ENCODE measurements at places on chromosomes 1 and 21.
A peak's percentile ranks its signal among the peaks of the same experiment; 100 is the strongest.

GRCh38 chr1:21212126-21212525, 35.4 kb upstream of the EIF4G3 start:
- DNase-seq, result no peak

DNA sequence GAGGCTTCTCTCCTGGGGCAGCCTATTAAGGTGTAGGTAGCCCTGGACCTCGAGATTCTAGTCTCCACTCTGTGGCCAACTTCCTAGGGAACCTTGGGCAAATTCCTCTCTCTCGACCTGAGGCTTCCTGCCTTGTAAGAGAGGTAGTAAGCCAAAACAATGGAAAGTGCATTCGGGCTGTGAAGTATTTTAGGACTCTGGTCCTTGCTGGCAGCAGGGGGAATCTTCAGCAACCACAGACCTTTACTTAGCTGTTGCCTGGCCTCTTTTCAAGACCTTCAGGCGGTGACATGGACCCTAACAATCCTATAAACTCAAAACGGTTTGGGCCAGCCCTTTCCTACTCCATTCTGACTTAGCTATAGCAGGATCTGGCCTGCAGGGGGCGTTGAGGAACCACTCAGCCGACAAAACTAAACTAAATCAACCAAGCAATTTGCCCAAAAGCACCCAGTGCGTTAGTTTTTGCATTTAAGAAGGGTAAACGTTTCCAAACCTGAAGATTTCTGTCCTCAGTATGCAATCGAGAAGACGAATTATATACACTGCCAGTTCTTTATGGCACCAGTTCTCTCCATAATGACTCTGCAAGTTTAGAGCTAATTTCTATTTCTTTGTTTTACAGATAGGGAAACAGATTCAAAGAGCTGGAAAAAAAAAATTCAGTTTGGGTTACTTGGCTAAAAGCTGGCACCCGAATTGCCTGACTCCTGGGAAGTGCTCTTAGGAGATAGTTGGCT, 10.9 kb upstream of the SESN2 start:
- DNase-seq, result peak; percentile 70

GRCh38 chr1:158998781-158999161, 10.9 kb upstream of the IFI16 start:
- peak; percentile 79 for DNase-seq

GRCh38 chr1:228142155-228142691, 2.1 kb downstream of the GUK1 start:
- no peak for DNase-seq

- DNase-seq, result no peak
Measured at GRCh38 chr1:155996166-155996565, 17.8 kb upstream of the ARHGEF2 start.

GRCh38 chr1:109641861-109642260, 14.0 kb upstream of the GSTM4 start:
- DNase-seq, result no peak

DNA sequence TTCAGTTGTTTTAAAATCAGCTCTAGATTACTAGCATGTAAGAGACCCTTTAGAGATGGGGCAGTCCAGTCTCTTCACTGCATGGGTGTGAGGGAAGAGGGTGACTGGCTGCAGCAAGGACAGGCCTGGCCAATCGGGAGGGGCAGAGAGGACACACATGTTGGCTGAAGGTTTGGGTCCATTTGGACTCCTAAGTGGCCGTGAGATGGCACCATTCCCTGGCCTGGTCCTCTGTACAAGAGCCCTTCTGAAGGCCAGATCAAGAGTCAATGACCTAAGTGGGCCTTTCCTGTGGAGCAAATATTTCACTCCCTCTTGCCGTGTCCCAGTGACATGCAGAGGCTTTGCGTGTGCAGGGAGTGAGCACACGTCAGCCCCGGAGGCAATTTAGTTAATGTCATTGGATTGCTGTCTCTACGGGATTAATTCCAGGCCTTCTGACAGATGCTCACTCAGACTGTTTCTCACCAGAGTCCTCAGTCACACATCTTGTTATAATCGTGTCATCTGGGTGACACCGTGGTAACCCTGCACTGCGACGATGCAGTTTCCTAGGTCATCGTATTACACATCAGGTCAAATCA, 613.0 kb downstream of the NPHP4 start:
- no peak for DNase-seq

- DNase-seq, result no peak
Measured at GRCh38 chr1:100277866-100278265, 11.8 kb downstream of the RTCA start.

DNA sequence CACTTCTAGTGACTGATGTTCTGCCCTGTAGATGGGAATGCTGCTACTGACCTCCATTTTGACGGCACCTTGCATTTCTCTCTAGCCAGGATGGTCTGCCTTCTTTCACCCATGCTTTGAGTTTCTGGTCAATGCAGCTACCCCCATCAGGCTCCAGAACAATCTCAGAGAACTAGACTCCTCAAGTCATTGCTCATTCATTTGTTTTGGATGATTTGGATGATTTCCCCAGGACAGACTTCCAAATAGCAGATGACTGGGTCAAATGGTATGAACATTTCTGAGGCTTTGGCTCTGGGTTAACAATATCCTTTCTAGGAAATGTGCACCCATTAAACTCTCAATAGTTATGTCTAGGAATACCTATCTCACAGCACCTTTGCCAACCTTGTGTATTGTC, 63.9 kb downstream of the CSMD2 start:
- no peak for DNase-seq

- no peak for DNase-seq
Measured at GRCh38 chr1:27650171-27650538, 15.2 kb upstream of the FGR start.

- DNase-seq, result peak; percentile 22
Measured at GRCh38 chr1:223143537-223144248, 645 bp upstream of the TLR5 start.

GRCh38 chr1:211548321-211549091, 30.5 kb downstream of the SLC30A1 start:
- no peak for DNase-seq

GRCh38 chr1:231899713-231900435, 273.3 kb downstream of the DISC1 start:
- no peak for DNase-seq

DNA sequence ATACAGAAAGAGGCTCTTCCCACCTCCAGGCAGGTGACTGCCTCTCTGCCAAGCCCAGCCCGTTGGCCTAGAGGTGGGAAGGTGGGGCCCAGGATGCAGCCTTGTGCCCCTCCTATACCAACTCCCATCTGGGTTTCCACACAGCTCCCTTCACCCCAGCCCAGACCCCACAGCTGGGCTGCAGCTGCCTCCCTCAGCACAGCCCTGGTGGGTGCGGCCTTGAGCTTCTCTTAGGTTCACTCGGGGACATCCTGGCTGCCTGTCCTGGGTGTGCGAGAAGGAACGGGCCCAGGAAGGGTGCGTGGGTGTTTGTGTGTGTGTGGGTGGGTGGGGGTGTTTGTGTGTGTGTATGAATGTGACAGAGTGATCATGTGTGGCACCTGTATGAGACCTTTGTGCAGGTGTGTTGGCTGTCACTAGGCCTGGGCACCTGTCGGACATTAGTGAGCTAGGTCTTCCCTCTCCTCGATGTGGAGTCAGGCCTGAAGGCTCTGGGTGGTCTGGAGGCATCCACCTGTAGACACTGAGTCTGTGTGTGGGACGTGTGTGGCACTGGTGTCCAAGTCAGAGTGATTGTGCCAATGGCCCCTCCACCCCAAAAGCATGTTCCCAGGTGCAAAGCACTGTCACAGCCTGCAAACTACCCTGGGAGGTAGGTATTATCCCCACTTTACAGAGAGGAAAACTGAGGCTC, 30.7 kb downstream of the FOXO6 start:
- DNase-seq, result no peak

GRCh38 chr1:59107916-59108315, 189.0 kb upstream of the FGGY start:
- no peak for DNase-seq

DNA sequence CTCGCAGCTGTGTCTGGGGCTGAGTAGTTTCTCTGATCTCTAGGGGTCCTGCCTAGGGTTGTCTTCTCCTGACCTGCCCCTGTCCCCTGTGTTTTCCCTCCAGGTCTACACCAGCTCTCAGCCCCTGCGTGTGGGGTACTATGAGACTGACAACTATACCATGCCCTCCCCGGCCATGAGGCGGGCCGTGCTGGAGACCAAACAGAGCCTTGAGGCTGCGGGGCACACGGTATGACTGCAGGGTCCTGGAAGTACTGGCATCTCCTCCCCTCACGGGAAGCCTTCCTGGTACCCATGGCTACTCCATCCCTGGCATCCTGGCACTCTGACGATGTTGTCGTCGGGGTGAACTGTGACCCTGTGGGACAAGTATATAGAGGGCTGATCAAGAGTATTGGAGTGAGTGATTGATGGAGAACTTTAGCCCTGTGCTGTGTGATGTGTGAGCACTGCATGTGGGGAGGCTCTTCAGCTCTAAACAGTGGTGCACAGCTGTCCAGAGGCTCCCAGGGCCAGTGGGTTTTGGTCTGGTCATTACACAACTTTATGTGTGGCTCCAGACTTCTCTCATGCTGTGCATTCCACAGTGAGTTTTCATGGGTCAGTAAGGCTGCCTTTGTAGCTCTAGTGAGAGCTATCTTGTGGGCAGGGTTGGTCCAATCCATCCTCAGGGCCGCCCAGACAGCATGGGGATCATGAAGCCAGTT, 14.4 kb downstream of the FAAH start:
- no peak for DNase-seq

DNA sequence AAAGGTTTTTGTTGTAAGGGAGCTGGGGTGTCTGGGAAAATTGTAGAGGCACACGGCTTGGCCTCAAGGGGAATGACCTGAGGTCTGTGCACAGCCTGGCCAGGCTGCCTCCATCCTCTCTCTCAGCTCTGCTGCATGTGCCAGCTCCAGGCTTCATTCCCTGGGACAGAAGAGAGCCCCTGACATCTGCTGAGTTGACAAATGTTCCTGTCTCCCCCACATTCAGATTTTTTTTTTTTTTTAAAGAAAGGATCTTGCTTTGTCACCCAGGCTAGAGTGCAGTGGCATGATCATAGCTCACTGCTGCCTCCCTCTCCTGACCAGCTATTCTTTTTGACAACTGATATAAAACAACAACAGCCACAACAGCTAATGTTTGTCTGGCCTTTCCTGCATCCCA, 84.4 kb downstream of the PCNX2 start:
- no peak for DNase-seq

GRCh38 chr1:48203287-48203900, 19.1 kb upstream of the SLC5A9 start:
- DNase-seq, result no peak

DNA sequence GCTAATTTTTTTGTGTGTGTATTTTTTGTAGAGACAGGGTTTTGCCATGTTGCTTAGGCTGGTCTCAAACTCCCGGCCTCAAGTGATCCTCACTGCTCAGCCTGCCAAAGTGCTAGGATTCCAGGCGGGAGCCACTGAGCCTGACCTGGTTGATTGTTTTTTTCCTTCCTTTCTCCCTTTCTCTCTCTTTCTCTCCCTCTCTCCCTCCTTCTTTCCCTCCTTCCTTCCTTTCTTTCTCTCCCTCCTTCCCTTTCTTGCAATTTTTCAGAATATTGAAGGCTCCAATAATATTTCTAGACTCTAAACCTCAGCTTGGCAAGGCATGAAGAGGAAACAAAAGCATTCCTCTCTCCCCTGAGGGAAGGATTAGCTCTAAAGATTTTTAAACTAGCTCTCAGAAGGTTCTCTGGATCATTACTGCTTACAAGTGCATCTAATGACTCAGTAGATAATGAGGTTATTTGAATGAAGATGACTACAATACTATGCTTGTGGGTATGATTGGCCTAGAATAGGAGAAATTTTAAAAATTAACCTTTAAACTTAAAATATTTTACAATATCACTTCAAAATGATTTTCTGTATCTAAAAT, 68.5 kb upstream of the GADD45A start:
- DNase-seq, result no peak

DNA sequence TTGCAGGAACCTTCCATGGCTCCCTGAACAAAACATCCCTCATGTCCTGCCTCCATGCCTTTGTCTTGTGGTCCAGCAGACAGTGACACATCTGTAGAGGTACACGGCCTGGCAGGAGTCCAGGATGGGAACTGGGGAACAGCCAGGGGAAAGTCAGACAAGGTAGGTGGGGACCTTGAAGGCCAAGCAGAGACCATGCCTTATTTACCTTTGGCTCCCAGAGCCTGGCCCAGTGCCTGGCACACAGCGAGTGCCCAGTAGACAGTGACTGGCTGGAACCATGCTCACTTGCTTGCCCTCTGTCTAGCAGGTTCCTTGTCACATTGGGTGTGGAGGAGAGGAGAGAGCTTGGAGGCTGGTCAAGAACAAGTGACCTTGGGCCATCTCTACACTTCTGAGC, 81.0 kb downstream of the BCAR3 start:
- DNase-seq, result no peak

- DNase-seq, result no peak
Measured at GRCh38 chr1:24643363-24644099, 429 bp downstream of the SRRM1 start.

GRCh38 chr1:201660931-201661822, 122.2 kb downstream of the NAV1 start:
- no peak for DNase-seq

DNA sequence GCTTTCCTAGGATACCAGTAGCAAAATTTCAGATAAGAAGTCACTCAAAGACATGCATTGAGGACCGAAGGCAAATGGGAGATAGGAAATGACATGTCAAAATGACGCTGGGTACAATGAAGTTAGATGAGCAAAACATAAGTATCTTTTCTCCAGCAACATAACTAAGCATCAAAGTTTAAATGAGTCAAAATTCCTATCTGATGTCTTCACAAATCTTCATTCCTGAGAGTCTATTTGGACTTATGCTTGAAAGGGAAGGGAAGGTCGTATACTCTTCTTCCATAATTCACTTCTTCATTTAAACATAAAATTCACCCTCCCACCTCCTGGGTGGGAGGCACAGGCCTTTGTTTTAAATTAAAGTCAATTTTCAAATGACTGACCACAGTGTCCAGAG, 4.1 kb upstream of the TMEM81 start:
- no peak for DNase-seq

DNA sequence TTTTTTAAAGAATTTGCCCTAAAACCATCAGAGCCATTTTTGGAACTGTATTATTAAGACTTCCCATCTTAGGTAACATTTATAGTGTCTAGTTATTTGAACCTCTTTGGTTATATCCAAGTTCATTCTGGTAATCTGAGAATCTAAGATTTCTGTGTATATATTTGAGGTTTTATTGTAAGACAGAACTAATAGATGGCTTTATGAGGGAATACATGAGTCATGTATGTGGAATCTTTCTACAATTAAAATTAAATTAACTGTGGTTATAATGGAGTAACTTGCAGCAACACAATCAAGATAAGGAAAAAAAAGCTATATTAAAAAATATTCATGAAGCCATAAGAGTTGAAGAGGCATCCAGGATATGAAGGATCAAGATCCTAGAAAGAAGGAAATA, 92.1 kb downstream of the UBE2U start:
- DNase-seq, result no peak

DNA sequence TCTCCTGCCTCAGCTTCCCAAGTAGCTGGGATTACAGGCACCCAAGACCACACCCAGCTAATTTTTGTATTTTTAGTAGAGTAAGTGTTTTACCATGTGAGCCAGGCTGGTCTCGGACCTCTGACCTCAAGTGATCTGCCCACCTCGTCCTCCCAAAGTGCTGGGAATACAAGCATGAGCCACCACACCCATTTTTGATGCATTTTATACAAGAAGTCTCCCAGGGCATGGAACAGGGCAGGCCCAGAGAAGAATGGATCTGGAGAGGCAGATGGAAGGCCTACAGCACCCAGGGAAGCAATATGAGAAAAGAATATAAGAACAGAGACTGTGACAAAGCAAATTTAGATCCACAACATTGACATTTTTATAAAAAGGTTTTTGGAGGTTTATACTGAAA, 18.8 kb upstream of the IFNAR1 start:
- no peak for DNase-seq

- DNase-seq, result no peak
Measured at GRCh38 chr1:12528021-12528852, 89.8 kb downstream of the DHRS3 start.

GRCh38 chr1:94792473-94793295, 27.5 kb upstream of the SLC44A3 start:
- peak; percentile 32 for DNase-seq

All from hematopoietic multipotent progenitor cell (in vitro differentiated cells).